PC-9 (cell line): ENCODE measurements at places on chromosomes 11 and 22. TPM values are rescaled to one million over a fixed set of nuclear protein-coding genes. Genes with fewer than 3 reads are reported as not detected.

Gene F2
- total RNA-seq, result 0.20 TPM in 1 of 2 replicates, not detected in the other

Gene CASP5
- total RNA-seq, result not detected in 2 replicates

Gene OR5M3
- not detected in 2 replicates for total RNA-seq

Gene MRGPRD
- not detected in 2 replicates for total RNA-seq

Gene NAALADL1
- not detected in 2 replicates for total RNA-seq

DNA sequence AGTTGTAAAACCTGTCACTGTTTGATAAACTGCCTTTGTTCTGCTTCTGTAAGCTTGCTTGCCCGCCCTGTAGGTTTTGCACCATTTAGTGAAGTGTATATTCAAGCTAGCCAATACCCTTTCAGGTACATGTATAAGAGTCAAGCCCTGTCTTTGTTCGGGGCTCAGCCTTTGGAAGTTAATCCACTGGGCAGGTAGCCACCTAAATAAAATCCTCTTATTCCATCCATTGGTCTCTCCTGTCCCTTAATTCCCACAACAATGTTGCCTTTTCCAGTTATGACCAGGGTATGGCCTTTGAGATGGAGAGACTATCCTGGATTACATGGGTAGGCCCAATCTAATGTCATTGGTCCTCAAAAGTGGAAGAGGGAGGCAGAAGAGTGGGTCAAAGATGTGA lies 34.0 kb downstream of the NXPE1 start:
- H3K4me1 ChIP-seq, result no peaks in the 10 kb centered on the region
- no peak for DNase-seq
- peaks cover 7% of the 10 kb centered on the region; the same call in 1 of the 2 replicates for H3K27me3 ChIP-seq
- no peaks in the 10 kb centered on the region for H3K36me3 ChIP-seq

- no peak overlapping the region for H3K27ac ChIP-seq
- H3K27me3 ChIP-seq, result no peaks in the 10 kb centered on the region
- no peak overlapping the region for H3K4me3 ChIP-seq
- no peak for DNase-seq
- H3K36me3 ChIP-seq, result no peaks in the 10 kb centered on the region
- peaks cover 12% of the 10 kb centered on the region for H3K4me1 ChIP-seq
Observed at GRCh38 chr22:19970479-19971275, 29.1 kb upstream of the TXNRD2 start.

DNA sequence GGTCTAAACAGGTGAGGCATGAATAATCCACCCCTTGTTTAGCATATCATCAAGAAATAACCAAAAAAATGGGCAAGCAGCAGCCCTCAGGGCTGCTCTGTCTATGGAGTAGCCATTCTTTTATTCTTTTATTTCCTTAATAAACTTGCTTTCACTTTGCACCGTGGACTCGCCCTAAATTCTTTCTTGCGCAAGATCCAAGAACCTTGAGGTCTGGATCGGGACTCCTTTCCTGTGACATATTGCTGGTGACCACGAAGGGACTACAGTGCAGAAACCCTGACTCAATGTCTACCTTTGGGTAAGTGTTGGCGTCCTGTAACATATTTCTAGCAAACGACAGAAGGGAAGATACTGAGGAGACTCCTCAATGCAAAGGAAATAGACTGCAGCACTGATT lies 1099.2 kb downstream of the FAM181B start:
- H3K36me3 ChIP-seq, result no peaks in the 10 kb centered on the region
- no peak overlapping the region for H3K27ac ChIP-seq
- DNase-seq, result no peak
- no peaks in the 10 kb centered on the region for H3K4me1 ChIP-seq

- no peaks in the 10 kb centered on the region for H3K4me1 ChIP-seq
- H3K27me3 ChIP-seq, result no peaks in the 10 kb centered on the region
- no peak overlapping the region for H3K27ac ChIP-seq
- no peak overlapping the region for H3K4me3 ChIP-seq
Observed at GRCh38 chr11:122108192-122108799, 7.7 kb downstream of the BLID start.

DNA sequence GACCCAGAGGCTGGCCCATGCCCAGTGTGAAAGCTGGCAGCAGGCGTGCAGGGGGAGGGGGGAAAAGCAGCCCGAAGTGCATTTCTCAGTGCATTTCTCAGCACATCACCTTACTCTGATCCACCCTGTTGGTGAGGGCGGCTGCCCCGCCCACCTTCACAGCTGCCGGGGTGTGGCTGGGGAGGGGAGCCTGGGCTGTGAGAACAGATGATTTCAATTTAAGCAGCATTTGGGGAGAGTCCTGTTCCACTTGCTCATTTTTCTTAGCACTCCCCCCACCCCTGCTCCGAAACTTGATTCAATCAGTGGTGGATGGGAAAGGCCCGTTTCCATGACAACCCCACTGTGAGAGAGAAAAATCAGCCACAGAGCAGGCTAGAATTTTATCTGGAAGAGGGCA lies 84.8 kb downstream of the SNX19 start:
- H3K4me3 ChIP-seq, result no peak overlapping the region
- 0 out of 2 replicates have a peak, but pooled peaks cover 4% of the 10 kb centered on the region for H3K4me1 ChIP-seq
- H3K27me3 ChIP-seq, result no peaks in the 10 kb centered on the region
- H3K36me3 ChIP-seq, result no peaks in the 10 kb centered on the region

- no peak overlapping the region for H3K4me3 ChIP-seq
- DNase-seq, result no peak
- H3K4me1 ChIP-seq, result no peaks in the 10 kb centered on the region
- H3K27ac ChIP-seq, result no peak overlapping the region
- H3K27me3 ChIP-seq, result no peaks in the 10 kb centered on the region
- no peaks in the 10 kb centered on the region for H3K36me3 ChIP-seq
Observed at GRCh38 chr22:31533374-31533773, 37.0 kb downstream of the SFI1 start.

- DNase-seq, result no peak
- H3K27me3 ChIP-seq, result peaks cover 83% of the 10 kb centered on the region
- H3K36me3 ChIP-seq, result no peaks in the 10 kb centered on the region
- H3K27ac ChIP-seq, result no peak overlapping the region
- H3K4me3 ChIP-seq, result no peak overlapping the region
Observed at GRCh38 chr11:120065876-120066275, 72.0 kb downstream of the TRIM29 start.

DNA sequence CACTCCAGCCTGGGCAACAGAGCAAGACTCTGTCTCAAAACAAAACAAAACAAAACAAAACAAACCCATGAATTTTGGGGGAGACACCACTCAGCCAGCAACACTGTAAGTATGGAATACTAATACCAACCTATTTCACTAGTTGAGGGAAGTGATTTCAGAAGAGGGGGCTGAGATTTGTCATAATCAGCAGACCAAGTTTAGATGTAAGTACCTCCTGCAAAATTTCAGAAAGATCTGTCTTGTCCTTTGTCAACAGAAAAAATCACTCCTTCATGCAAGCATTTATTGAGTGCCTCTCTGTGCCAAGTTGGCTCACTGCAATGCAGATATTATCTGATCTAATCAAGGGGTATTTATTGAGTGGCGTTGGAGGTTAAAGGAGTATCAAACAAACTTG lies 23.4 kb upstream of the ADA2 start:
- no peaks in the 10 kb centered on the region for H3K4me1 ChIP-seq
- no peak for DNase-seq
- no peak overlapping the region for H3K27ac ChIP-seq
- peaks cover 33% of the 10 kb centered on the region for H3K27me3 ChIP-seq
- no peak overlapping the region for H3K4me3 ChIP-seq

DNA sequence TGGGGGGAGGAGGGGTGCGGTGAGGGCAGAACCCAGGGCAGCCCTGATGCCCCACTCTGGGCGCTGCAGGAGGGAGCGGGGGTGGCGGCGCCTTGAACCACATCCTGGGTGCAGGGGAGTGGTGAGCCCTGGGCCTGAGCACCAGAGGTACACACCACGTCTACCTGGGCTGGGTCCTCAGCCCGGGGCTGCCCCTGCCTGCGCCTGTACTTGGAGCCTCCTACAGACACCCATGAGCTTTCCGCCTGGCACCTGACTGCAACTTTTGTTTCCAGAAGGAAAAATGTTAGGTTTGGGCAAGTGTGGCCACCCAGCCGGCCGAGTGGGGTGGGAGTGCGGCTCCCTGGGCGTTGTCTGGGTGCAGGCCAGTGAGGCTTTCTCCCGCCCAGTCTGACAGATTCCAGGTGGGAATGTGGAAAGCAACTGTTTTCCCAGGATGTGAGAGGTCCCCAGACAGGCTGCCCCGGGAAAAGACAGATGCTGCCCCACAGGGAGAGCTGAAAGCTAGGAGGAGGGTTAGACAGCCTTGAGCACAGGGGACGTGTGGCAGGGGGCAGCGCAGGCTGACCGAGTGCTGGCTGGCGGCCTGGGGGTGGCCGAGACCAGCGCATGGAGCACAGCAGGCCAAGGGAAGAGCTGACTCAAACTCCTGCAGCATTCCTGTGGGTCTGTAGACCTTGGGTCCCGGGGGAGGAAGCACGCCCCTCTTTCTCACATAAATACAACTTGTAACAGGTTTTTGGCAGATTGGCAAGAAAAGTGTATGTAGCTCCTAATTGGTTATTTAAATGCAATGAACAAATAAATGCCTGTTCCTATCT lies 44.1 kb downstream of the GNB1L start:
- H3K36me3 ChIP-seq, result no peaks in the 10 kb centered on the region
- DNase-seq, result no peak
- no peak overlapping the region for H3K27ac ChIP-seq
- H3K27me3 ChIP-seq, result no peaks in the 10 kb centered on the region
- H3K4me3 ChIP-seq, result no peak overlapping the region

DNA sequence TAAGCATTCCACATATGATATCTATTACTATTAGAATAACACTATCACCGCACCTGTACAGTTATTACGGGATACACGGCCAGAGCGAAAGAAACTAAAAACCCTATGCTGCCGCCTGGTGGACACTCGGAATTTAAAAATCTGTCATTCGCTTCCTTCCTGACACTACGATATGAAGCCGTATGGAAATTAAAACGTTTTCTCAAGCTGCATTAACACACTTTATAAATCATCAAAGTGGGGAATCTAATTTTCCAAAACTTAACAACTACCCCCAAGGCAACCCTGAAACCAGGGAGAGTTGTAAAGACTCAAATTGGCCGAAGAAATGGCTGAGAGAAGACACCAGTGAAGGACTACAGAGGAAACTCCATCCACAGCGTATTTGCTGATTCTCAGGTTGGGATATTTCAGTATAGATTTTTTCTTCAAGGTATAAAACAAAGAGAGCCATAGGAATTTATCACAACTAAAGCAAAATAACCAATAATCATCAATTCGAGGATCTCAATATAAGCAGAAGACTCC lies 1.4 kb downstream of the CCDC73 start:
- no peaks in the 10 kb centered on the region for H3K4me1 ChIP-seq
- no peaks in the 10 kb centered on the region for H3K36me3 ChIP-seq
- no peak overlapping the region for H3K27ac ChIP-seq
- peak overlapping the region; percentile 39; the same call in 1 of the 2 replicates for H3K4me3 ChIP-seq

- peaks cover 12% of the 10 kb centered on the region for H3K4me1 ChIP-seq
- peak overlapping the region; percentile 62 for H3K4me3 ChIP-seq
- peak; percentile 79 for DNase-seq
Observed at GRCh38 chr11:57476757-57477506, 16.6 kb downstream of the RTN4RL2 start.

DNA sequence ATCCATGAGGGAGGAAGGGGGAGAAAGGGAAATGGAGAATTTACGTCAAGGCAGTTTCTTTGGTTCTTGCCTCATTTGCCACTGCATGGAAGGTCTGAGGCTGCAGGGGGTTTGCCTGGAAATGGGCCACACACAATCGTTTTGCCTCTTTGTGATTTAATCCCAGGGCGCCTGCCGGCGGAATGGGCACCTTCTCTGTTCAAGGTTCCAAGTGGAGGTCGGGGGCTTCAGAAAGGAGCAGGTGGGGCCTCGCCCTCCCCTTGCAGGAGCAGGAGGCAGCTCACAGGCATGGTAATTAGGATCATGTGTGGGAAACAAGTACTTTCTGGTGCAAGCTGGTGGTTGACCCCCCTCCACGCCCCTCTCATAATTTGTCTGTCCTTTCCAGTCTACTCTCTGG lies 29.9 kb downstream of the MPPED1 start:
- H3K27me3 ChIP-seq, result peaks cover 85% of the 10 kb centered on the region
- H3K36me3 ChIP-seq, result no peaks in the 10 kb centered on the region
- no peaks in the 10 kb centered on the region for H3K4me1 ChIP-seq
- no peak for DNase-seq
- no peak overlapping the region for H3K27ac ChIP-seq

DNA sequence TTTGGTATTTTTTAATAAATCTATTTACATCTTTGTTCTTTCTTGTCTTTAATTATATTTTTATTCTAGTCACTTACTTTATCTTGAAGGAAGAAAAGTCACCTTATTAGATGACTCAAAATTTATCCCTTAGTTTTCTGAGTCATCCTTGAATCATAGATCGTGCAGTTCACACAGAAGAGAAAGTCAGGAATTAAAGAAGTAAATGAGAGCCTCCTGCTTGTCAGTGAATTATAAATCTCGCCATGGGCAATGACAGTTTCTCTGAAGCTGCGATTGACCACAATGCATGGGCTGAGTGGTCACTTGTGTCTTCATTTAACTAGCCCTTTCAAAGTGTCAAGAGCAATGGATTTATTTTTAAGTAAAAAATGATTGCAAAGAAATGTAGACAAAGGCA lies 91.2 kb downstream of the LUZP2 start:
- no peak overlapping the region for H3K4me3 ChIP-seq
- peak; percentile 3 for DNase-seq
- H3K27ac ChIP-seq, result peak overlapping the region; percentile 18; the same call in 1 of the 2 replicates
- no peaks in the 10 kb centered on the region for H3K36me3 ChIP-seq
- H3K4me1 ChIP-seq, result peaks cover 8% of the 10 kb centered on the region; the same call in 1 of the 2 replicates
- no peaks in the 10 kb centered on the region for H3K27me3 ChIP-seq

GRCh38 chr11:90284171-90284570 lies 61.3 kb upstream of the CHORDC1 start:
- no peak overlapping the region for H3K4me3 ChIP-seq
- no peaks in the 10 kb centered on the region for H3K27me3 ChIP-seq
- no peak overlapping the region for H3K27ac ChIP-seq
- no peaks in the 10 kb centered on the region for H3K36me3 ChIP-seq

DNA sequence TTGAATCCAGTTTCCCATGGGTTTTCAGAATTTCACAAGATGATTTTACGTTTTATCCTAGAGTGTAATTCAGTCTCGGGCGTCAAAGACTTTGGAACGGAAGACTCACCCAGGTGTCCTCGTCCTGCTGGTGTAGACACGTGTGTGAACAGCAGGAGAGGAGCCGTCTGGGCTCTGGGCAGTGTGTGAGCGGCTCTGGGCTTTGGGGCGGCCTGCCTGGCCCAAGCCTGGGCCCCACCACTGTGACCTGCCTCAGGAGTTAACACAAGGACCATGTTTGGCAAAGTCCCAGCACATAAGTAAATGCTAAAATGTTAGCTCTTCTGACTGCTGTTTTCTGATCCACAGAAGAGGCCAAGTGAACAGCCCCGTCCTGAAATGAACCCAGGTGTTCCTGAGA lies 1093.3 kb downstream of the BRD1 start:
- H3K27me3 ChIP-seq, result peaks cover 97% of the 10 kb centered on the region
- no peak overlapping the region for H3K4me3 ChIP-seq
- no peaks in the 10 kb centered on the region for H3K36me3 ChIP-seq
- no peaks in the 10 kb centered on the region for H3K4me1 ChIP-seq

- no peaks in the 10 kb centered on the region for H3K27me3 ChIP-seq
- no peak overlapping the region for H3K4me3 ChIP-seq
- H3K4me1 ChIP-seq, result peaks cover 42% of the 10 kb centered on the region
- peaks cover 41% of the 10 kb centered on the region for H3K36me3 ChIP-seq
Observed at GRCh38 chr11:57313071-57313787, 11.5 kb downstream of the TNKS1BP1 start.

GRCh38 chr22:42752912-42753311 lies 32.2 kb upstream of the A4GALT start:
- H3K4me3 ChIP-seq, result no peak overlapping the region
- H3K27ac ChIP-seq, result no peak overlapping the region
- no peaks in the 10 kb centered on the region for H3K36me3 ChIP-seq
- no peak for DNase-seq

- no peaks in the 10 kb centered on the region for H3K36me3 ChIP-seq
- no peak for DNase-seq
- no peak overlapping the region for H3K27ac ChIP-seq
- peak overlapping the region; percentile 18; the same call in 1 of the 2 replicates for H3K4me3 ChIP-seq
- peaks cover 15% of the 10 kb centered on the region; the same call in 1 of the 2 replicates for H3K4me1 ChIP-seq
Observed at GRCh38 chr22:50673231-50674129, 857 bp downstream of the SHANK3 start.
